Hepatocyte (in vitro differentiated cells): ENCODE measurements at places on chromosomes 4 and X. TPM values are rescaled to one million over a fixed set of nuclear protein-coding genes. Genes with fewer than 3 reads are reported as not detected.

DNA sequence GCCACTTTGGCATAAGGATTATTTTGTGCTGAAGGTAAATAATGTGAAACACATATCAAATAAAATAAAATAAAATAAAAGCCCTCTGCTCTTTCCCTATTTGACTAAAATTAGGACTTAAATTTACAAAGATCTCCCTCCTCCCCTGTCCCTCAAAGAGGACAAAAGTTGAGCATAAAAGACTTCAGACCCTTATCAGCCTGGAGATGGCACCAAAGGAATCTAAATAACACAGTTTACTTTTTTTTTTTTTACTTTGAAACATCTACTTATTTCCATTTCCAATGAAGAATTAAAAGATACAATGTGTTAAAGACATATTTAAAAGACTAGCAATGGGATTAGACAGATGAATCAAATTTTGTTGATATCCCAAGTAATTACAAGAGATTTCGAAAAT is 89.7 kb downstream of the EPHA5 start:
- no peaks in the 10 kb centered on the region for H3K27me3 ChIP-seq
- no peaks in the 10 kb centered on the region for H3K4me1 ChIP-seq
- DNase-seq = no peak
- no peaks in the 10 kb centered on the region for H3K36me3 ChIP-seq
- H3K4me3 ChIP-seq = no peak overlapping the region

GRCh38 chr4:101119141-101119540 is 228.2 kb downstream of the PPP3CA start:
- no peak for DNase-seq
- H3K27ac ChIP-seq = no peak overlapping the region
- no peak overlapping the region for H3K4me3 ChIP-seq
- no peaks in the 10 kb centered on the region for H3K36me3 ChIP-seq

- peak; percentile 83 for DNase-seq
- no peaks in the 10 kb centered on the region for H3K36me3 ChIP-seq
- peak overlapping the region; percentile 2 for H3K4me3 ChIP-seq
- no peaks in the 10 kb centered on the region for H3K27me3 ChIP-seq
- no peak overlapping the region for H3K27ac ChIP-seq
- no peaks in the 10 kb centered on the region for H3K4me1 ChIP-seq
Measured at GRCh38 chrX:32530802-32531403, 680.4 kb downstream of the DMD start.

GRCh38 chr4:184395971-184396391 is 78.4 kb downstream of the IRF2 start:
- no peaks in the 10 kb centered on the region for H3K4me1 ChIP-seq
- H3K4me3 ChIP-seq = no peak overlapping the region
- H3K36me3 ChIP-seq = peaks cover 4% of the 10 kb centered on the region
- no peaks in the 10 kb centered on the region for H3K27me3 ChIP-seq
- DNase-seq = no peak
- no peak overlapping the region for H3K27ac ChIP-seq

GRCh38 chr4:128107766-128108165 is 46.7 kb downstream of the LARP1B start:
- no peaks in the 10 kb centered on the region for H3K36me3 ChIP-seq
- no peaks in the 10 kb centered on the region for H3K4me1 ChIP-seq
- DNase-seq = no peak
- no peaks in the 10 kb centered on the region for H3K27me3 ChIP-seq
- no peak overlapping the region for H3K27ac ChIP-seq

DNA sequence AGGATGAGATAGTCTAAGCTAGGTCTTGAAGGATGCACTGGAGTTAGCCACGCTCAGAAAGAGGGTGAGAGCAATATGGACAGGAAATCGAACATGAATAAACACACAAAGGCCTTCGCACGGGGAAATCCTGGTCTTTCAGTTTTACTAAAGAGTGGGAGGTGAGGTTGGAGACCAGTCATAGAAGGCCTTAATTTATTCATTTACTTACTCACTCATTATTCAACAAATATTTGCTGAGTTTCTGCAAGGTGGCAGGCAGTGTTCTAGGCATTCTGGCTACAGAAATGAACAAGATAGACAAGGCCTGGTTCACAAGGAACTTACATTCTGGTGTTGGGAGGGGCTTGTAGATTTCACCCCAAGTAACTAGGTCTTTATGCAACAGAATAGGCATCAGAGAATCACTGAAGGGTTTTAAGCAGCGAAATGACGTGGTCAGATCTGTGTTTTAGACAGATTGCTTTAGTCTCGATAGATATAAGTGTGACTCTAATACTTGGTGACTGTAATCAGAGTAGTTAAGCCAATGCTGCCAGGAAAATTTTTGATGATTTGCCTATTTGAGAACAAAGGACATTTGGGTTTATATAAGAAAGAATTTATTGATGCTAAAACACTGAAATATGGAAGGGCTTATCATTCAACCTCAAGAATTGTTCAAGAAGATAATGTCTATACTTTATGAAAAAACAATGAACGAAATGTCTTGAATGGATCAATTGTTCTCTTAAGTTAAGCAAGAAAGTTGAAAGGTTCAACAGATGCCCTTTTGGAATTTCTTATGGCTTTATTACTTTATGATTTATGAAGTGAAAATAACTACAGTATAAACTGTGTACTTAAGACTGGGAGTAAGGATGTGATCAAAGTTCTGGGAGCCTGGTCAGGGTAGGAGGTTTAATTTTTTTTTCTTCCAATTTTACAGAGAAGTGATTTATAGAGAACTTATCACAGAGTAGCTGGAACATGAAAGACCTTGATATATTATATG is 184.4 kb upstream of the CASK start:
- H3K27ac ChIP-seq = peak overlapping the region; percentile 25
- no peaks in the 10 kb centered on the region for H3K36me3 ChIP-seq
- H3K4me3 ChIP-seq = no peak overlapping the region
- H3K27me3 ChIP-seq = no peaks in the 10 kb centered on the region
- H3K4me1 ChIP-seq = no peaks in the 10 kb centered on the region

- H3K4me1 ChIP-seq = no peaks in the 10 kb centered on the region
- H3K27me3 ChIP-seq = no peaks in the 10 kb centered on the region
- no peak overlapping the region for H3K4me3 ChIP-seq
Measured at GRCh38 chr4:44493924-44494323, 45.3 kb upstream of the KCTD8 start.

- H3K27me3 ChIP-seq = no peaks in the 10 kb centered on the region
- no peaks in the 10 kb centered on the region for H3K36me3 ChIP-seq
- no peak overlapping the region for H3K4me3 ChIP-seq
- no peaks in the 10 kb centered on the region for H3K4me1 ChIP-seq
Measured at GRCh38 chrX:110257889-110258288, 60.0 kb downstream of the AMMECR1 start.

- H3K4me3 ChIP-seq = no peak overlapping the region
- DNase-seq = no peak
- no peaks in the 10 kb centered on the region for H3K36me3 ChIP-seq
- no peaks in the 10 kb centered on the region for H3K27me3 ChIP-seq
- no peaks in the 10 kb centered on the region for H3K4me1 ChIP-seq
Measured at GRCh38 chr4:171956678-171957077, 143.5 kb downstream of the GALNTL6 start.

- H3K27me3 ChIP-seq = peaks cover 11% of the 10 kb centered on the region
- no peak overlapping the region for H3K4me3 ChIP-seq
- DNase-seq = no peak
Measured at GRCh38 chrX:413322-414201, 26.9 kb upstream of the PPP2R3B start.

DNA sequence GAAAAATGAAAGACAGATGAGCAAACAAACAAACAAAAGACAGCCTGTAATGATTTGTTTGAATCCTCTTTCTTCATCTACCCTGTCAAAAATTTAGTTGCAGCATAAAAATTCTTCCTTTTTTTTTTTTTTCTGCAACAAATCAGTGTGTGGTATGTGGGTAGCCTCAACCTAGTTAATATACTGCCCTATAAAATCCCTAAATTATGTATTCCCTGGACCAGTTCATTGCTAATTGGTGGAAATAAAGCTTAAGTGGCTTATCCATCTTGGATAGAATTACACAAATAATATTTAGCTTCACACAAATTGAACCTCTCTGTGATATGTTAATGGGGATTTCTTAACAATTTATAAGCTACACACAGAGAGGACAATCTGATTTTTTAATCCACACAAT is 208.4 kb downstream of the NDST4 start:
- H3K36me3 ChIP-seq = no peaks in the 10 kb centered on the region
- no peak overlapping the region for H3K4me3 ChIP-seq
- no peaks in the 10 kb centered on the region for H3K27me3 ChIP-seq

DNA sequence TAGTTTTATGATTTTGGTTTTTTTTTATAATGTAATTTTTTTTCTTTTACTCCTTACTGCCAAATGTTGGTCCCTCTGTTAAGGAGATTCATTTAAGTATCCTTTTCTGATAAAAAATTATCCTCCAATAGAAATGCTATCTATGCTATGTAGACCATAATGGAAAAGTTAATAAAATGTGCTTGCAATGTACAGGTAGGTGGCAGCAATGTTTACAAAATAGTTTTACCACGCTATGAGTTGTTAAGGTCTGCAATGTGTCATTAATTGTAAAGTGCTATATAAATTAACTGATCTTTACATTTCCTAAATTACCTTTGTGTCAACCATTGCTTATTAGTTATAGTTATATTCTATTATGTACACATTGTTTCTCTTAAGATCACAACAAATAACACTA is 3.8 kb upstream of the CENPC start:
- no peaks in the 10 kb centered on the region for H3K36me3 ChIP-seq
- H3K27me3 ChIP-seq = no peaks in the 10 kb centered on the region
- no peak overlapping the region for H3K27ac ChIP-seq

- H3K36me3 ChIP-seq = no peaks in the 10 kb centered on the region
- no peak for DNase-seq
- peak overlapping the region; percentile 63 for H3K27ac ChIP-seq
- H3K4me3 ChIP-seq = peak overlapping the region; percentile 15
Measured at GRCh38 chrX:134551376-134552048, 91.5 kb downstream of the HPRT1 start.

- no peaks in the 10 kb centered on the region for H3K4me1 ChIP-seq
- no peak for DNase-seq
- no peak overlapping the region for H3K27ac ChIP-seq
- no peaks in the 10 kb centered on the region for H3K36me3 ChIP-seq
- no peak overlapping the region for H3K4me3 ChIP-seq
- no peaks in the 10 kb centered on the region for H3K27me3 ChIP-seq
Measured at GRCh38 chrX:19893727-19894126, 6.3 kb upstream of the SH3KBP1 start.

DNA sequence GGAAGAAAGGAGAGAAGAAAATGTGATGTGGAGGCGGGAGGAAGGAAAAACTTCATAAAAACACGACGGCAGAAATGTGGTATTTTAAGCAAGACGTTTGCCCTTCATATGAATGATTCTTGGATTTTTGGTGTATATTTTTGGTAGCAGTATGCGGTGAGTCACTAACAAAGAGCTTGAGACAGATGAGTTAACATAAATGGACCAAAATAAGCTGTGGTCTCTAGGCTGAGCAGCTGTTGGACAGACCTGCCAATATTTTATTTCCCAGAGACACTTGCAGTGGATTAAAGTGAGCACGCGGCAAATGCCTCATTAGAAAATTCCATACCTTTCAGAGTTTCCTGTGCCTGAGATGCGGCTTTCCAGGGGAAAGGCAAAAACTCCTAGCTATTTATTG is 43.1 kb upstream of the RPS6KA3 start:
- DNase-seq = no peak
- no peak overlapping the region for H3K4me3 ChIP-seq
- no peak overlapping the region for H3K27ac ChIP-seq
- H3K27me3 ChIP-seq = no peaks in the 10 kb centered on the region
- H3K4me1 ChIP-seq = no peaks in the 10 kb centered on the region
- no peaks in the 10 kb centered on the region for H3K36me3 ChIP-seq

DNA sequence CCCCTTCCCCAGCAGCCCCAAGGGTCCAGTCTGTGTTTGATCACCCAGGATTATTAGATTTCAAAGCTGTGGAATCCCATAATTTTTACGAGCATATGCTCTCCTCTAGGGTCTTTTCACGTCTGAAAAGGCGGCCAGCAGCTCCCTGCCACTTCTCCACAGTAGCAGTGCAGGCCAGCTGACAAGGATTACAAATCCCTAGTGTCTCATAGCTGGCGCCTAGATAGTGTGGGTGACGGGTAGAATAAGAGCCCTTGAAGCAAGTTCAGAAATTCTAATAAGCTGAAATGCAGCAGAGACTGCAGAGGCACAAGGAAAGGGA is 79.4 kb downstream of the RLIM start:
- no peaks in the 10 kb centered on the region for H3K36me3 ChIP-seq
- H3K27ac ChIP-seq = peak overlapping the region; percentile 94
- no peak for DNase-seq
- H3K4me3 ChIP-seq = no peak overlapping the region

GRCh38 chr4:155703486-155704247 is 37.0 kb downstream of the GUCY1A1 start:
- H3K27me3 ChIP-seq = no peaks in the 10 kb centered on the region
- no peak overlapping the region for H3K4me3 ChIP-seq
- DNase-seq = no peak
- H3K4me1 ChIP-seq = peaks cover 5% of the 10 kb centered on the region

DNA sequence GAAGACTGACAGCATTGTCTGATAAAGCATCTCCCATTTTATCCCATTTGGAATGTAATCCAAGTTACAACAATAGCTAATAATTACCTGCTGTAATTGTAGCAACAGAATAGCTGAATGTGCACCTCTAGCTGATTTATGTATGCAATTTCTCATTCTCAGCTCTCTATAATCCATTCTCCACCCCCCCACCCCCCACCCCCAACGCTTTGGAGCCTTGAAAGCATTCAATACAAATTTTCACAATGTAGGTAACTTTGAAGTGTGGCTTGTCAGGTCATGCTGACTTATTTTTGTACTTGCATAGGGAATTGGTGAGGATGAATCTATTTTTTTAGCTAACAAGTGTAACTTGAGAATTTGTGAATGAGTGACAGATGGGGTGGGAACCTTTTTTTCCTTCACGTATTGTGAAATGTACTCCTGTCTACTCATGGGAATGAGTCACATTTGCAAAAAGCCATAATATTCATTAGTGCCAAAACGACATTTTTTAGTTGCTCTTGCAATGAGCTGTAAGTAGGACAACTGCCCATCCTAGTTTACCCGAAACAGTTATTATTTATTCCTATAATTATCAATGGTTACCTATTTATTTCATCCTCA is 159.3 kb downstream of the PALLD start:
- H3K27ac ChIP-seq = no peak overlapping the region
- peaks cover 12% of the 10 kb centered on the region for H3K4me1 ChIP-seq
- no peaks in the 10 kb centered on the region for H3K36me3 ChIP-seq
- no peaks in the 10 kb centered on the region for H3K27me3 ChIP-seq
- no peak overlapping the region for H3K4me3 ChIP-seq

- no peak for DNase-seq
- H3K4me3 ChIP-seq = no peak overlapping the region
- no peaks in the 10 kb centered on the region for H3K27me3 ChIP-seq
- no peaks in the 10 kb centered on the region for H3K4me1 ChIP-seq
Measured at GRCh38 chr4:152979731-152980330, 43.7 kb downstream of the FHDC1 start.

NAP1L2 gene
- 1.6 and 2.3 TPM in 2 replicates for total RNA-seq

SHROOM2 gene
- 6.2 and 8.5 TPM in 2 replicates for total RNA-seq

MAD2L1 gene
- total RNA-seq = 13.8 and 16.0 TPM in 2 replicates

STAP1 gene
- not detected in 2 replicates for total RNA-seq

SPATA4 gene
- total RNA-seq = not detected in 2 replicates

FRG2 gene
- not detected in 2 replicates for total RNA-seq

LRRC66 gene
- total RNA-seq = 0.87 and 0.92 TPM in 2 replicates

SULT1E1 gene
- total RNA-seq = 69.8 and 72.5 TPM in 2 replicates

HAUS7 gene
- 6.8 and 17.5 TPM in 2 replicates for total RNA-seq

PFKFB1 gene
- 1.5 and 2.1 TPM in 2 replicates for total RNA-seq

CYTL1 gene
- 37.4 and 52.3 TPM in 2 replicates for total RNA-seq

FAM9C gene
- not detected in 2 replicates for total RNA-seq
